ENCODE measurements at places on chromosomes 7 and 10. TPM values are rescaled to one million over a fixed set of nuclear protein-coding genes. Genes with fewer than 3 reads are reported as not detected.

The PPP1R3A gene
- total RNA-seq: not detected

GRCh38 chr7:32774541-32774951 lies 117.0 kb downstream of the KBTBD2 start:
- no peaks in the 10 kb centered on the region for H3K36me3 ChIP-seq
- no peaks in the 10 kb centered on the region for H3K27me3 ChIP-seq

- H3K36me3 ChIP-seq: no peaks in the 10 kb centered on the region
- DNase-seq: no peak
- H3K27me3 ChIP-seq: no peaks in the 10 kb centered on the region
- no peak overlapping the region for H3K27ac ChIP-seq
Observed at GRCh38 chr7:39313974-39314373, 252.2 kb upstream of the YAE1 start.

DNA sequence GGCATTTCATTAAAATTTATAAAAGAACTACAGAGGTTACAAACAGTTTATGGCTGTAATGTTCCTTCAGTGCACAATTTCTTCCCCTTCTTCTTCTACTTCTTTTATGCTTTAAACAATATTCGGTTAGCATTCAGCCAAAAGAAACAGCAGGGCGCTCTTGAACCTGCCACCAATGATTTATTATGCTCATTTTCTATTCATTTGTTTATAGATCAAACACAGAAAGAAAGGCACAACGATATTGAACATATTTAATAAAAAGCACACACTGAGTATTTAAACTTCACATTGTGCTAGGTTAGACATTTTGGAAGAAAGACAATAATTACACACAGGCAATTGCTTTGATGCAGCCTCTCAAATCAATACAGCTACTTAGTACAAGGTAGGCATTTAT lies 1025.8 kb upstream of the LRRN3 start:
- no peak overlapping the region for H3K4me3 ChIP-seq
- no peaks in the 10 kb centered on the region for H3K36me3 ChIP-seq
- no peaks in the 10 kb centered on the region for H3K27me3 ChIP-seq
- no peak overlapping the region for H3K27ac ChIP-seq
- DNase-seq: no peak

DNA sequence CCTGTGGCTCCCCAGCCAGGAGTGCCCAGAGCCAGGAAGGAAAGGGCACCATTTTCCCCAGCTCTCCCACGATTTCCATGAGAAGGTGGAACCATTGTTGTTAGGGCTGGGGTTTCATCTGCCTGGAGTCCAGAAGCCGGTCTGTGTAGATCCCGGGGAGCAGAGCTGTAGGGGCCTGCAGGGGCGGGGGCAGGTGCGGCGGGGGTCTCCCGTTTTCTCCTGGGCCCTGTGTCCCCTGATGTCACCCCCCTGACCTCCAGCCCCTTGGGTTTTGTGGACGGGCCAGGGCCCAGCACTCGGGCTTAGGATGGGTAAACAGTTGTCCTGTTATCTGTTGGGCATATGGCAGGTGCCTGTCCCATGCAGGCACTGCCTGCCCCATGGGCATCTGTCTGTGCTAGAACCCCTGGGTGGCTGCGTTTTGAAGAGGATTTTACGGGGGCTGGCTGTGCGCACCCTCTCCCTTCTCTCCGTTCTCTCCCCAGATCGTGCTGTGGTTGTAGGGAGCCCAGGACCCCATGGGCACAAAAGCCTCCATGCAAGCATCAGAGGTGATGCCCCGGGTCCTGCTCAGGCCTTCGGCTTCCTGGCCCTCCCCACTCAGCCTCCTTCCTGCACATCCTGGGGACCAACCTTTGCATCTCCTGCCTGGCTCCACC lies 158.8 kb downstream of the WDR37 start:
- H3K27me3 ChIP-seq: no peaks in the 10 kb centered on the region
- no peaks in the 10 kb centered on the region for H3K4me1 ChIP-seq
- H3K27ac ChIP-seq: no peak overlapping the region
- DNase-seq: no peak
- no peaks in the 10 kb centered on the region for H3K36me3 ChIP-seq
- no peak overlapping the region for H3K4me3 ChIP-seq
